A549 treated with DMSO at 1 μM for 4 hours (cell line): ENCODE measurements at places on chromosomes 3 and 15. TPM values are rescaled to one million over a fixed set of nuclear protein-coding genes. Genes with fewer than 3 reads are reported as not detected.

ARPP19 gene
- total RNA-seq, result 96.1 to 135 TPM (median 117 TPM) in 5 replicates

ZCWPW2 gene
- 0.08 to 0.15 TPM in 2 of 5 replicates, not detected in the others for total RNA-seq

GPR27 gene
- 2.6 to 4.0 TPM (median 3.1 TPM) in 5 replicates for total RNA-seq

ESYT3 gene
- 0.56 to 1.0 TPM (median 0.78 TPM) in 5 replicates for total RNA-seq

MED12L gene
- total RNA-seq, result 0.30 to 0.72 TPM (median 0.60 TPM) in 5 replicates

LRRN1 gene
- total RNA-seq, result not detected in 5 replicates

CCR1 gene
- 0.07 TPM in 1 of 5 replicates, not detected in the others for total RNA-seq

CNTN4 gene
- total RNA-seq, result not detected in 5 replicates

CSTA gene
- 0.63 to 1.2 TPM (median 1.1 TPM) in 5 replicates for total RNA-seq

ADAM10 gene
- 104 to 158 TPM (median 135 TPM) in 5 replicates for total RNA-seq
